ENCODE measurements at places on chromosomes 12 and 14.
A peak's percentile ranks its signal among the peaks of the same experiment; 100 is the strongest.

GRCh38 chr14:103483600-103483999 lies 39.0 kb downstream of the CKB start:
- no peak for DNase-seq
- no peaks in the 10 kb centered on the region for H3K27me3 ChIP-seq
- H3K36me3 ChIP-seq, result no peaks in the 10 kb centered on the region
- H3K27ac ChIP-seq, result no peak overlapping the region
- H3K4me3 ChIP-seq, result no peak overlapping the region

- H3K36me3 ChIP-seq, result no peaks in the 10 kb centered on the region
- no peaks in the 10 kb centered on the region for H3K27me3 ChIP-seq
- DNase-seq, result peak; percentile 61
- H3K4me1 ChIP-seq, result peaks cover 31% of the 10 kb centered on the region
- no peak overlapping the region for H3K4me3 ChIP-seq
- peak overlapping the region; percentile 85 for H3K27ac ChIP-seq
Observed at GRCh38 chr14:100696590-100696989, 30.1 kb upstream of the DLK1 start.

- H3K4me3 ChIP-seq, result no peak overlapping the region
- no peaks in the 10 kb centered on the region for H3K36me3 ChIP-seq
- H3K4me1 ChIP-seq, result no peaks in the 10 kb centered on the region
- H3K27me3 ChIP-seq, result no peaks in the 10 kb centered on the region
Observed at GRCh38 chr12:90250766-90251165, 542.1 kb upstream of the ATP2B1 start.

DNA sequence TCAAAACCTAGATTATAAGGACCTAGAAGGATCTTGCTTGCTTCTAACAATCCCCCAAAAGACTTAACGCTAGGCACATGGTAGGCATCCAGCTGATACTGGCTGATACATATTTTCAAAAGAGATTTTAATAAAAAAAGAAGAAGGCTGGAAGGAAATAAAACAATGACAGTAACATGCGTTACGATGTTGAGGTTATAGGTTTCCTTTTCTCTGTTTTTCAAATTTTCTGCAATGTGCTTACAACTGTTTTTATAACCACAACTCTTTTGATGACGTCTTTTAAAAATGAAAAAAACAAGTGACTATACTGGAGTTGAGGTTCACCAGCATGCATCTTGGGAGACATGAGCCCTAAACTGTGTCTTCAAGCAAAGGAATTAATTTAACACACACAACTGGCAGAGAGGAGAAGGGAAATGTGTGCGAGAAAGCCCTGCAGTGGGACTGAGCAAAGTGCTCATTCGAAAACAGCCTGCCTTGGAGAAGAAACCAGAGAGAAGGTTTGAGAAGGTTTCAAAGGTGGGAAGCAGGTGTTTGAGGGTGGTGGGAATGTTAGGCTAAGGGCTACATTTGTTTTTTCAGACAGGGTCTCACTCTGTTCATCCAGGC lies 80.4 kb downstream of the DUSP16 start:
- H3K27me3 ChIP-seq, result no peaks in the 10 kb centered on the region
- H3K4me1 ChIP-seq, result no peaks in the 10 kb centered on the region
- no peak overlapping the region for H3K4me3 ChIP-seq
